ENCODE measurements at places on chromosomes 3 and 15.

- DNase-seq, result no peak
Measured at GRCh38 chr15:62907275-62907674, 135.3 kb upstream of the TPM1 start.

DNA sequence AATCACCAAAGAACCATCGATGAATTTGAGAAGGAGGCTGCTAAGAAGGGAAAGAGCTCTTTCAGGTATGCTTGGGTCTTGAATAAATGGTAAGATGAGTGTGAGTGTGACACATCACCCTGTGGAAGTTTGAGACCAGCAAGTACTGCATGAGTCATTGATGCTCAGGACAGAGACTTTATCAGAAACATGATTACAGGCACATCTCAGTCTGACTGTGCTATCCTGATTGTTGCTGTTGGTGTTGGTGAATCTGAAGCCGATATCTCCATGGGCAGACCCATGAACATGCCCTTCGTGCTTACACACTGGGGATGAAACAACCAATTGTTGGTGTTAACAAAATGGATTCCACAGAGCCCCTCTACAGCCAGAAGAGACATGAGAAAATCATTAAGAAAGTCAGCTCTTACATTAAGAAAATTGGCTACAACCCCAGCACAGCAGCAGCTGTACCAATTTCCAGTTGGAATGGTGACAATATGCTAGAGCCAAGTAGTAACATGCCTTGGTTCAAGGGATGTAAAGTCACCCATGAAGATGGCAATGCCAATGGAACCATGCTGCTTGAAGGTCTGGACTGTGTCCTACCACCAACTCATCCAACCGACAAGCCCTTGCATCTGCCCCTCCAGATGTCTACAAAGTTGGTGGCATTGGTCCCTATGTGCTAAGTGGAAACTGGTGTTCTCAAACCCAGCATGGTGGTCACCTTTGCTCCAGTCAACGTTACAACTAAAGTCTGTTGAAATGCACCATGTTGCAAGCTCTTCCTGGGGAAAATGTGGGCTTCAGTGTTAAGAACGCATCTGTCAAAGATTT lies 20.5 kb downstream of the TM4SF4 start:
- no peak for DNase-seq

DNA sequence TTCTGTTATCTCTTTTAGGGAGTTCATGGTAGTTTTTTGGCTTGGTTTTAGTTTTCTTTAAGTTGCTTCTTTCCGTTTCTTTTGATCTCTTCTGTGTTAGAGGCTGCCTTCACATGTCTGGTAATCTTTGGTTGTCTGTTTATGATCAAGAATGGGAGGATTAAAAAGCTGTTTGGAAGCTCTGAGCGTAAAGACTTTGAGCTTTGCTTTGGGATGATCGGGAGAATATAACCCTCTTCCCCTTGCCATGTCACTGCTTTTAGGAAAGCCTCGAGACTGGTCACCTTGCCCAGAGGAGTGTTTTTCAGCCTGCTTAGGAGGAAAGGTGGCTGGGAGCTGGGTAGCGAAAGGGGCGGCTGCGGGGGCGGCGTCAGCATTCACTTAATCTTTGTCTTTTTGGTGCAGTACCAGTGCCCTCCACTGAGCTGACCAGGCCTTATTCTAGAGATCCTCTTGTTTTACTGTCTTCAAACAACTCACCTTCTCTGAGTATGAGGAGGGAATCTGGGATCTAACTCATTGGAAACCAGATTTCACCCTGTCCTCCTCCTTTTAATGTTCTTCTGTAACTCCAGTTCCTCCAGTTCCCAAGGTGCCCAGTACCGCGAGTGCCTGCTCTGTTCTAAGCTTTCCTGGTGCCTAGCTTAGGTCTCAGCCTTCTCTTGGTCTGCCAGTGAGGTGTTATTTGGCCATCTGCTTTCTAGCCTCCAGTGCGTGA lies 15.5 kb downstream of the TATDN2 start:
- no peak for DNase-seq

GRCh38 chr15:60212536-60212935 lies 185.2 kb downstream of the ANXA2 start:
- DNase-seq, result no peak

DNA sequence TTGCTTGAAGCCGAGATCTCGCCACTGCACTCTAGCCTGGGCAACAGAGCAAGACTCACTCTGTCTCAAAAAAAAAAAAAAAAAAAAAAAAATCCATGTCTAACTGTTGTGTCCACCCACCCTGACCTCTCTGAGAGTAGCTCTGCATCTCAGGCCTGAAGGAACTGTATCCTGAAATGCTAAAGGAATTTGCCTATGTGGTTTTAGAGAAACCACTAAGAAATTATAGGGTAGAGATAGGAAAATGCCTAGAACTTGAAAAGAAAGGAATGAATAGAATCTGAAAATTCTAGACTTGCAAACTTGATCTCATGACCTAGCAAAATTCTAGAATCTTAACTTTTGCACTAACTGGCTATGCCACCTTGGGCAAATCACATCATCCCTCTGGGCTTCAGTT lies 217.5 kb upstream of the ROPN1 start:
- no peak for DNase-seq

GRCh38 chr3:134892761-134893160 lies 97.7 kb downstream of the EPHB1 start:
- DNase-seq, result no peak

- DNase-seq, result no peak
Measured at GRCh38 chr15:52068004-52068615, 44.5 kb downstream of the BCL2L10 start.

GRCh38 chr15:98681061-98681460 lies 32.7 kb downstream of the IGF1R start:
- no peak for DNase-seq

- DNase-seq, result no peak
Measured at GRCh38 chr3:179020112-179020511, 51.5 kb downstream of the ZMAT3 start.

DNA sequence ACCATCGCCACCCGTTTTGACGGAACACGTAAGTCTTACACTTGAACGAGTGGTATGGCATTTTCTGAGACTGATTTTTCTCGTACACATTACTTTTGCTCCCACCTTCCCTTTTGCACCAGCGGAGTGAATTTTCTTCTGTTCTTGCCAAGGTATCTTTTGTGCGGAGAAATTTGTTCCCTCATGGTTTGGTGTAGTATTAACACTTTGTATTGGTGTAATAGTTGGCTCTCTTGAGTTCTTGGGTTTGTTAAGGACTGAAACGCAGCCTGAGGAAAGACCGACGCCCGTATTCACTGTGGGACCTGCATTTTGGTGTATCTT lies 420 bp downstream of the KCNH8 start:
- DNase-seq, result no peak

DNA sequence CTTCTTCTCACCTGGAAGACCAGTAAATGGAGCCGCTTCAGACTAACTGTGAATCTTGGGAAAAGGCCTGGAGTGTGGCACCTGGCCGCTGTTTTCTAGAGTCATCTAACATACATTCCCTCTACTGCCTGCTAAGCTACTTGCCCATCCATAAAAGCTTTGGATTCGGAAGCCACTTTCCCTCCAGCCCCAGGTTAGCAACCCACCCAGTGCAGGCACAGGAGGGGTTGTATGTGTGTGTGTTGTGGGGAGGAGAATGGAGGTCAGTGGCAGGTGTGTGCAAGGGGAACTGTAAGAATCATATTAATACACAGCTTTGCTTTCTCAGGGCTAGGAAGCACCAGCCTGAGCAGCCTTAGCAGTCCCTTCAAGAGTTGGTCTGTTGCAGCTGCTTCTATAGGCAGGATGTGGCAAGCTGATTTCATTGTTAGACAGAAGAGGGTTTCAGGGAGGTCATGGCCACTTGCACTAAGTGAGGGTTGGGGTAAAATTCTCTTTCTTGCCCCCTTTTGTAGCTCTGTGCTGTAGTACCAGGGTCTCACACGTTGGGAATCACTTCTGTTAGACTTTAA lies 8.9 kb downstream of the NSUN3 start:
- DNase-seq, result no peak

- DNase-seq, result no peak
Measured at GRCh38 chr3:89685731-89686130, 578.3 kb downstream of the EPHA3 start.

DNA sequence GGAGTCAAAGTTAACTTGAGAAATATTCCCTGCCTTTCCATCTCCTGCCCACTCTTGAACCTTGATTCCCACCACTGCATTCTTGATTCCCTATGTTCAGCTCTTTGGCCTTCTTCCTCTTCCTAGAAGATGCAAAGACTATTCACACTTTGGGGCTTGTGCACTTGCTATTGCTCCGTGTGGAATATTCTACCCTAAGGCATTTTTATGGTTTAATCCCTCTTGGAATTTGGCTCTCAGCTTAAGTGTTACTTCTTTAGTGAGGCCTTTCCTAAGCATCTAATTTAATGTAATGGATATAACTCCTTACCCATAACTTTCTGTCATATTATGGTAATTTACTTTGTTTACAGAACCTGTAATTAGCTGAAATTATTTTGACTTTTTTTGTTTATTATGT lies 318.9 kb upstream of the COL8A1 start:
- DNase-seq, result no peak

DNA sequence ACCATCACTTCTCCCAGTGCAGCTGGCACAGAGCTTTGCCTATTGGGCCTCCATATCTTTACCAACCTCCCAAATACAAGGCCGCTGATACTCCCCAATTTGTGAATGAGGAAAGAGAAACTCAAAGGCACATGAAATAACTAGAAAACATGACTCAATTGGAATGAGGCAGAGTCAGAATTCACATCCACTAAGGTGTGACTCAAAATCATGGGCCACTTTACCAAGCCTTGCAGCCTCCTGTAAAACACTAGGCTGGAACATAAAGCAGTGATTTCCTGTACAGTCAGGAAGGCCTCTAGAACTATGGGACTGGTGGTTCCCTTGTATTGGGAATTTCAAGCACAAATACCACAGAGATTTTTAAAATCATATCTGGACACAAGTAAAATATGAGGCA lies 128.6 kb downstream of the DCLK3 start:
- no peak for DNase-seq

- no peak for DNase-seq
Measured at GRCh38 chr15:60936186-60936585, 292.9 kb downstream of the RORA start.

GRCh38 chr3:140023616-140024530 lies 88.9 kb downstream of the CLSTN2 start:
- peak; percentile 20 for DNase-seq

DNA sequence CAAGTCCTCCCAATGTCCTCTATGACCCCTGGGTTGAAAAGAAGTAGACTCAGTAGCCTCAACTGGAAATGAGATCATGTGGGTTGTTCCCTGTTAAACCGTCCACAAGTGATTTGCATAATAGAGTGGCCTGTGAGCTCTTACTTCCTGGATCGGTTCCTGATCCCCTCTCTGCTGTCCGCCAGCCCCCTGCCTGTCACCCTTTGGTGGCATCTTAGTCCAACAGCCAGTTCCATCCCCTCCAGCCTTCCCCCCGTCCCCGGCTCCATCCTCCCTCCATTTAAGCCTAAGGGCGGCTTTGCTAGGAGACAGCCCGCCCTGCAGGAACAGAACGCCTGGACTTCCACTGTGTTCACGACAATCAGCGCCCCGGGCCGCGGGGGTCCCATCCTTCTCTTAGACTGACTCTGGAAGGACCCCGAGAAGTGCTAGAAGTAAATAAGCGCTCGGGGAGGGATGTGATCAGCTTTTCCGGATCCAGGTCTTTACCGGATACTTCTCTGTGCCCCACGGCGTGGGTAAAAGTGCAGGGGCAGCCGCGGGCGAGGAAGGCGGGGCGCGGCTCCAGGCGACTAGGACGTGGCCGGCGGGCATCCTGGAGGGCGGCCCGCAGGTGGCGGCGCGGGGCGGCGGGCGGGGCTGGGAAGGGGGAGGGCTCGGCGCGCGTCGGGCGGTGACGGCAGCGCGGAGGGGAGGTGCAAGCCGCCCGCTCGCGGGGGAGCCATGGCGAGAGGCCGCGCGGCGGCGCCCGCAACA lies 51.2 kb upstream of the ULK4 start:
- DNase-seq, result no peak

DNA sequence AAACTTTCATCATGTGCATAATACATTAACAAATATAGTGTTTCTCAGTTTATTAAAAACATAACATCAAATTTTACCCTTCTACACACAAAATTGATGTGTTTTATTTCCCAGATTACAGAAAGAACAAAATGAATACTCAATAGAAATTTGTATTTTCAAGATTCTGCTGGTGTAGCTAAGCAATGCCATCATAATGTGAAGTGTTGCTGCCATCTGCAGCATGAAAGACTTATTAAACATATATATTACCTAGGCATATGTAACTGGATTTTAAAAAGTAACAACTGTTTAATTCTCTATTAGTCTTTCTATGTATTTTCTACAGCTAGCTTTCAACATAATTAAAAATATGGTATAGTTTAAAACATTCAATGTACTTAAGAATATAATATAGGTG lies 27.5 kb downstream of the PLSCR5 start:
- no peak for DNase-seq

DNA sequence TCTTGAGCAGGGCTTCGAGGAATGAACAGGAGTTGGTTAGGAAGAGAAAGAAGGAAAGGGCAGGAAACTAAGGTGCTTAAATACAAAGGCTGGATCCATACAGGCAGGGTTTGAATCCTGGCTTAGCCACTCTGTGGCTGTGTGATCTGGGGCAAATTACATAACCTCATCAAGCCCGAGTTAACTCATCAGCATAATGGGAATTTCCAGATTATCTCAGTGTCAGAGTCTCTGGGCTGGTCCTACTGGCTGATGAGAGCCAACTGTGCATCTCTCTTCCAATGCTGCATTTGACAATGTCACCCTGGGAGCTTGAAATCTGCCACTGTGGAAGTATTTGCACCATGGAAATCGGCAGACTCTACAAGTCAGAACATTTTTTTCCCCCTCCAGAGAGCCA lies 83.8 kb upstream of the SLC6A6 start:
- DNase-seq, result no peak

DNA sequence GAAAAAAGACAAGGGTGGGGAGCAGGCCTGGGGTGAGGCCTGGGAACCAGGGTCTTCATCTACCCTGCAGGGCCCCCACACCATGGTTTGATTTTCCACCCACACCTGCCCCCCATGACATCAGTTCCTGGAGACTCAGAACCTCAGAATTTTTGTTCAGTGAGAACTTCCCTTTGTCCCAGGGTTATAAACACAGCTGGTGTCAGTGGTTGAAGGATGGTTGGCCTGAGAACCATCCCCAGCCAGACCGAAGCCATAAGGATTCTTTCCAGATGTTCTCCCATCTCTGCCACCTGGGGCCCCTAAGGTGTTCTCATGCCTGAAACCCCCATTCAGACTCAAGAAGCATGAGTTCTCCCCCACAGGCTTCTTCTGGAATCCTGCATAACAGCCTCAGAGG lies 16.6 kb downstream of the CCDC33 start:
- DNase-seq, result no peak

- no peak for DNase-seq
Measured at GRCh38 chr15:62752657-62753517, 289.7 kb upstream of the TPM1 start.

GRCh38 chr15:51731549-51732267 lies 5.7 kb downstream of the LYSMD2 start:
- no peak for DNase-seq

- no peak for DNase-seq
Measured at GRCh38 chr15:89413877-89414276, 79.3 kb upstream of the POLG start.

Data from hypothalamus (tissue), 51 donors.